ENCODE measurements at places on chromosomes 5 and 9. TPM values are rescaled to one million over a fixed set of nuclear protein-coding genes. Genes with fewer than 3 reads are reported as not detected.
A peak's percentile ranks its signal among the peaks of the same experiment; 100 is the strongest.

CSF2 gene
- total RNA-seq: 32.7 TPM

RNF224 gene
- total RNA-seq: not detected

- no peak for DNase-seq
Measured at GRCh38 chr5:125719681-125720347, 703.4 kb upstream of the GRAMD2B start.

- DNase-seq: peak; percentile 89
Measured at GRCh38 chr5:1385395-1386273, 40.7 kb upstream of the CLPTM1L start.

PCDHGB1 gene
- total RNA-seq: 0.13 TPM

LCN15 gene
- total RNA-seq: not detected

GRCh38 chr5:133232011-133232410 lies 180.2 kb downstream of the HSPA4 start:
- no peak for DNase-seq

RNF14 gene
- 35.7 TPM for total RNA-seq

- DNase-seq: no peak
Measured at GRCh38 chr5:55817030-55817429, 34.1 kb upstream of the IL31RA start.

SYK gene
- total RNA-seq: not detected

DNA sequence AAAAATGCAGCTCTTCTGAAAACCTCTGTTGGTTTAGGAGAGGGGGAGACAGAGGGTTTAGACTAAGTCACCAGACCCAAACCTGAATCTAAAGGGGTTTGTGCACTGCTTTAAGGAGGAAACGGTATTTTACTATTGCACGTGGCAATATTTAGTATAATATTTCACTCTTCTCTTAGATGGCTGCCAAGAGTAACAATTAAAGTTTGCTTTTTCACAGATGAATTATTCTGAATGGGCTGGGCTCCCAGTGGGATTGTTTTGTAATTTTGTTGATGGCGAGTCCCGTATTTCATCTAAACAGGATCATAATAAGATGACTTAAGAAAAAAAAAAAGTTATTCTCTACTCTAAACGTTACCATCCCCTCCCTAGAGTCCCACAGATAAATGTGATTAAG lies 245.4 kb downstream of the PCSK5 start:
- no peak for DNase-seq

DNA sequence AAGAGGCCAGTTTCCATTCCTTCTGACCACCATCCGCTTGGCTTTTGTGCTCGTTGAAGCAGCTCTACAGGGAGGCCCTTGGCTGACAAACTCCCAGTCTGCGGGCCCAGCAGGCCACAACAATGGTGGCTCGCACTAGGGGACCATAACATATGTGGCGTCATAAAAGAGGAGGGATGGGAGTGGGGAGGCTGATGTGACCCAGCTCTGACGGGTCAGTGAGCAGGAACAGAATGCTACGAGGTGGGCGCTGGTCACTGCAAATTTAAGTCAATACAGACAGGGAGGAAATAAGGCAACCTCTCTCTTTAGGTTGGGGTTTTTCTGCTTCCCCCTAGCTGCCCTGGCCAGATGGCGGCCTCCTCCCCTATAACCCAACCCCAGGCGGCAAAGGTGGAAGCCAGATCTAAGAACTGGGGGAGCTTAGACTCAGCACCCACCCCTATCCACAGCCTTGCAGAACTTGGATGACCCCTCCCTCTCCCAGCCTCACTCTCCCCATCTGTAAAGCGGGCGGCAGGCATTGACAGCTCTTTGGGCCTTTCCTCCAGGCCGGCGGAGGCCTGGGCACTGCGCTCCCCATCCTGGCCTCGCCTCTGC lies 778 bp downstream of the FRRS1L start:
- no peak for DNase-seq

RAD23B gene
- total RNA-seq: 89.4 TPM

- no peak for DNase-seq
Measured at GRCh38 chr5:36152324-36153297, 700 bp downstream of the SKP2 start.

GRCh38 chr5:178434851-178435250 lies 155.3 kb downstream of the COL23A1 start:
- no peak for DNase-seq

OLFML2A gene
- total RNA-seq: not detected

- DNase-seq: no peak
Measured at GRCh38 chr5:124512236-124512635, 234.2 kb downstream of the ZNF608 start.

PCDHB2 gene
- total RNA-seq: 0.20 TPM

- DNase-seq: no peak
Measured at GRCh38 chr9:131516100-131516499, 13.4 kb downstream of the POMT1 start.

TPPP gene
- 0.15 TPM for total RNA-seq

THBS4 gene
- total RNA-seq: 3.6 TPM

GRCh38 chr9:137744632-137745183 lies 125.9 kb downstream of the EHMT1 start:
- DNase-seq: no peak

DNA sequence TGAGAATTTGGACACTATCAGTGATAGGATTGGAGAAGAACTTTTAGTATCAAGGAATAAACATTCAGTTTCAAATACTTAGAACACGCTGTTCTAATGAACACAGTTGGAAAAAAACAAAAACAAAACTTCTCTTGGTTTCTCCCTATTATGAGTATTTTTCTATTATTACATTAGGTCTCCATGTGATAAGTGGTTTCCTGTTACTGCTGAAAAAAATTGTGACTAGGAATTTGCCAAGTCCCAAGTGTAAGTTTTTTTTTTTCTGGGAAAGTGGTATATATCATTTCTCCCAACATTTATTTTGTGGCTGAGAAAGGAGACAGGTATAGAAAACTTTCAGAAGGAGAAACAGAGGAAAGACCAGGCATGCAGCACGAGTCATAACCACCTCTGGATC lies 41.1 kb downstream of the PCSK1 start:
- no peak for DNase-seq

EFNA5 gene
- not detected for total RNA-seq

DNA sequence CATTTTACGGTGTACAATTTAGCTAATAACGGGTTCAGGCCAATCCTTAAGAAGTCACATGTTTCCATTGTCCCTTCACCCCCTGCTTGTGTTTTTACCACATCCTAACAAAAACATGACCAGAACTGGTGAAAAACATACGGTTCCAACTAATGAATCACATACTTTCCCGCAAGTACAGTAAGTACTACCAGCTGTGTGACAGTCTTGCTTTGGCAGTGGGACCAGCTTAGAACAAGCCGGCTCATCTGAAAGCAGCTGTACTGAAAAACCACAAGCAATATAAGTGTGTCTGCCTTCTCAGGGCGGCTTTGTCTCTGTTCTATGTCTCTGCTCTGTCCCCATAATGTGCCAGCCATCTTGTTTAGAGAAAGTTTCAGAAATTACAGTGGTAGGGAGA lies 242.5 kb downstream of the BNC2 start:
- no peak for DNase-seq

- DNase-seq: no peak
Measured at GRCh38 chr9:115422932-115423440, 305.0 kb upstream of the TNC start.

BHMT2 gene
- total RNA-seq: not detected

DNA sequence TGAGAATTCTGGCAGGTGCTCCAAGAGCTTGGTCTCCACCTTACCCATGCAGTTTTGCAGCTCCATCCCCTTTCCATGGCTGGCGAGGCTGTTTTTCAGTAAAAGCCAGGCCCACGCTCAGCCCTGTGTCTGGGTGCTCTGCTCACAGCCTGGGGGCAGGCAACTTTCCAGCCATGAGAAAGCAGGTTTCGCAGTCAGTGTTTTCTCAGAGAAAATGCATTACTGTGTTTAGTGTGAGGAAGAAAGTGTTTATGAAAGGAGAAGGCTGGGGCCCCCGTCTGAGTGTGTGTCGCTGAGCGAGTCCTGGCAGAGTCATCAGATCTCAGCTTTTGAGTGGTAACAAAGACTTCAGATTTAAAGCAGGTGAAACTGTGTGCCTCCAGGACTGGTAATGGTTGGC lies 248.1 kb downstream of the IRX1 start:
- DNase-seq: no peak

KCNV2 gene
- not detected for total RNA-seq

DNA sequence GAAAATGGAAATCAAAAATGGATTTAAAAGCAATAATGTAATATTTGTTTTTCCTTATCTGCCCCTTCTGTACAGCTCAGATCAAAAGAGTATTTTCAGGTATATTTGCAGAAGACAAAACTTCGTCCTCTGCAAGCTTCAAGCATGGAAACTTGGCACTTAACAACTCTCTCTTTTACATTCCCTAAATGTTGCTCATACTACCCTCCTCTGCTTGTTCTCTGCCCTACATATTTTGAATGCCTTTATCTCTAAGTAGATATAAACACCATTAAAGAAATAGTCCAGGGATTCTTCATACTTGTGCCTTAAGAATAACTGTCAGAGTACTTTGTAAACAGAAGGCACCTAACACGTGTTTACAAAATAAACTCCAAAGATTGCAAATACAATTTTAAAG lies 19.2 kb upstream of the SMC2 start:
- DNase-seq: no peak

TPD52L3 gene
- total RNA-seq: not detected

TSLP gene
- 0.15 TPM for total RNA-seq

GRCh38 chr5:135602882-135603721 lies 24.3 kb upstream of the CXCL14 start:
- peak; percentile 8 for DNase-seq

GMCL2 gene
- not detected for total RNA-seq

DNA sequence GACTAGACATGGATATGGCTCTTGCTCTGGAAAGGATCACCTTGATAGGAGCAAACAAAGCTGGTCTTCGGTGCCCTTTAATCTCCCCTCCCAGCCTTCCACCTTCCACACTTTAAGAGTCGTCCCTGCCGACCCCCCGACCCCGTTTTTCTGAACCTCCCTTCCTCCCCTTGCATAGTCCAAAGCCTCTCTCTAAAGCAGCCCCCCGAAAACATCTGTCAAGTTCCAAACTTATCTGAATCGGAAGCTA lies 423 bp upstream of the NUP214 start:
- DNase-seq: peak; percentile 19

GRM6 gene
- not detected for total RNA-seq

GRCh38 chr5:176793343-176793699 lies 17.0 kb upstream of the UNC5A start:
- no peak for DNase-seq

DNA sequence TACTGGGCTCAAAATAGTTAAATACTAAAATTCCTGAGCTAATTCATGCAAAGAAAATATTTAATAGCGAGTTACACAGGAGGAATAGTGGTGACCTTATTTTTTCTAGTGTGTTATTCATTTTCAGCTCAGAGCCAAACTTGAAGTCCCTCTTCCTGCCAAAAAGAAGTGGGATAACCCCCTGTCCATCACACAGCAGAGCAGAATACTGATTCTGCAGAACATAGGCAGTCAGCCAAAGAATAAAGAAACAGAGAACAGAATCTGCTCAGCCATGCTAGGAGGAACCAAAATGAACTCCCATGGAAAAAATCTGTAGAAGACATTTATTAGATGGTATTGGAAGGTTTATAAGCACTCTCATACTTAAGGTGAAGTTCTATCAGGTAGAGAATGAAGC lies 49.4 kb upstream of the GRIN3A start:
- DNase-seq: no peak

GRCh38 chr5:1153428-1153827 lies 41.6 kb upstream of the SLC12A7 start:
- no peak for DNase-seq

- DNase-seq: no peak
Measured at GRCh38 chr5:34721327-34721726, 65.2 kb downstream of the RAI14 start.

DNA sequence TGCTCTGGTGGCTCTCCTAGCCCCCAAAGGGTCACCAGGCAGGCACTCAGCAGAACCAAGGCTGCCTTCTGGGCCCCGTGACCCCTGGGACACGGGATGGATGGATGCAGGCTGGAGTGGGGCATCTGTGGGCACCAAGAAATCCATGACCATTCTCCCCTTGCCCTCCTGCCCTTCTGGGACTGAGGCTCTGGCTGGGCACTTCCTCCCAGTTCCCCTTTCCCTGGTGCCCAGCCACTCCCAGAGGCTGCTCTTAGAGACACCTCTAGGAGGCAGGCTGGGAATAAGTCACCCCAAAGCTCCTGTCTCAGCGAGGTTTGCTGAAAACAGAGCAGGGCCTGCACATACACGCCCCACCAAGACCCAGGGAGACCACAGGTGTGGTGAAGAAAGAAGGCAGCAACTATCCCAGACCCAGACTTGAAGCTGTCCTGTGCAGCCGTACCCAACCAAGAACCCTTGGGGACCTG lies 943 bp downstream of the STING1 start:
- DNase-seq: no peak

ARHGEF28 gene
- total RNA-seq: not detected

FOXD4L6 gene
- total RNA-seq: not detected

SCGB3A1 gene
- not detected for total RNA-seq

DNA sequence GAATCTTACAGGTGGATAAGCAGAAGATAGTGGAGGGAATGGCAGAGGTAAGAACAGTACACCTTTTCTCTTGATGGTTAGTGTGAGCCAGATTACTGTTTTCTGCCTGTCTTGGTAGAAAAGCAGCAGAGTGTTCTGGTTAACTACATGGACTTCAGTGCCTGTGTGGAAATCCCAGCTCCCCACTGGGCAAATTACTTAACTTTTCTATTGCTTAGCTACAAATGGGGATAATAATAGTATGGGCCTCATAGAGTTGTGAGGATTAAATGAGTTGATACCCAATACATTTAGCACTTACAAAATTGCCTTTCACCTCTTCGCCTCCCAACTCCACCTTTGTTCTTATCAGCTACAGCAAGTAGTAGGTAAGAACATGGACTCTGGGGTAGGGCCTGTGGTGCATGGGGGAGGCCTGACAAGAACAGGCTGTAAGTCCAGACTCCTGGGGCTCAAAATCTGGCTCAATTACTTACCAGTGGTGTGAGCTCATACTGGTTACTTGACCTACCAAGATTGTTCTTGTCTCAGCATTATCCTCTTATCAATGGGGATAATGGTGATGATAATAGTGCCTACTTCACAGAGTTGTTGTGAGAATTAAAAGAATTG lies 125.1 kb downstream of the LIFR start:
- no peak for DNase-seq

DNA sequence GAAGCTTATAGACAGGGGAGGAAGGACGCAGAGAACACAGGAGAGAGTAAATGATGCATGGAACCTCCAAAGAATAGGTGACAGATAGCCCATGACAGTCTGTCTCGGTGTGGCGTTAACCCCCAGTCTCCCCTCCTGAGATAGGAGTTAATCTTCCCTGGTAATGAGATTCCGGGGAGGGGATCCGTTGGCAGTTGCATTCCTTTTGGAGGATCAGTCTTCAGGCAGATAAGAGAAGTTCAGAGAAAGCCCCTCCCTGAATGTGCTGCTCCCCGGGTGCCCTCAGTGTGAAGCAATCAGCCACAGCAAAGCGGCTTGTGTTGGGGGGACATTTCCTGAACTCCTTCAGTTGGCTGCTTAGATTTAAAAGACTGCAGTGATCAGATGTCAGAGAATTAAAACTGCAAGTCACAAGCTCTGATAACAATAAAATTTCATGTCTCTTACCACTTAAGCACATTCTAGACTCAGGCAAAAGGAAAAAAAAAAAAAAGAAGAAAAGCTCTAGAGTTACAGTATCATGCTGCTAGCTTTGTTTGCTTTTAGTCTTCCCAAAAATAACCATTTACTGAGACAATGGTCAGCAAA lies 121.1 kb downstream of the EGFLAM start:
- no peak for DNase-seq

GRCh38 chr5:67941614-67942401 lies 273.7 kb upstream of the PIK3R1 start:
- DNase-seq: no peak

FCN2 gene
- total RNA-seq: not detected

SNX24 gene
- 9.2 TPM for total RNA-seq

Measured in activated CD4-positive, alpha-beta memory T cell treated with anti-CD3 and anti-CD28 coated beads, Interleukin-2, amount 10 ng/mL, durations not matched to agents 7 days and 5 days (primary cell).